ENCODE measurements at places on chromosomes 6 and 20.

DNA sequence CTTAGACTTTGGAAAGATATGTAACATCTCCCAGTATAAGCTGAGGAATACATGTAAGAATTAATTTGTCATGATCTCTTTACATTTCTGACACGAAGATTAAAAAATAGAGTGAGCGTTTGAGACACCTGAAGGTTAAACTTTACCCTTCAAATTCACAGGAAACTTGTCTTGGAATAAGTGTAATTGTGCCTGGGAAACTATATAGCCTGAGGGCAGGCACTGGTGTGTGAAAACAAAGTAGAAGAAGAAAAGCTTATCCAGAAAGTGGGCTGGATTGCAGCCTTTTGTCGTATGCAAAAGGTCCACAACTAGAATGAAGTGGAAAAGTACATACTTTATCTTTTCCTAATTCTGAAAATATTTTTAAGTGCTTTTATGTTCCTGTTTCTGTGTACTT lies 275.7 kb upstream of the TCF21 start:
- DNase-seq: no peak

GRCh38 chr6:69913361-69913760 lies 47.0 kb downstream of the COL19A1 start:
- no peak for DNase-seq

GRCh38 chr6:17038316-17038715 lies 63.5 kb upstream of the STMND1 start:
- DNase-seq: no peak

DNA sequence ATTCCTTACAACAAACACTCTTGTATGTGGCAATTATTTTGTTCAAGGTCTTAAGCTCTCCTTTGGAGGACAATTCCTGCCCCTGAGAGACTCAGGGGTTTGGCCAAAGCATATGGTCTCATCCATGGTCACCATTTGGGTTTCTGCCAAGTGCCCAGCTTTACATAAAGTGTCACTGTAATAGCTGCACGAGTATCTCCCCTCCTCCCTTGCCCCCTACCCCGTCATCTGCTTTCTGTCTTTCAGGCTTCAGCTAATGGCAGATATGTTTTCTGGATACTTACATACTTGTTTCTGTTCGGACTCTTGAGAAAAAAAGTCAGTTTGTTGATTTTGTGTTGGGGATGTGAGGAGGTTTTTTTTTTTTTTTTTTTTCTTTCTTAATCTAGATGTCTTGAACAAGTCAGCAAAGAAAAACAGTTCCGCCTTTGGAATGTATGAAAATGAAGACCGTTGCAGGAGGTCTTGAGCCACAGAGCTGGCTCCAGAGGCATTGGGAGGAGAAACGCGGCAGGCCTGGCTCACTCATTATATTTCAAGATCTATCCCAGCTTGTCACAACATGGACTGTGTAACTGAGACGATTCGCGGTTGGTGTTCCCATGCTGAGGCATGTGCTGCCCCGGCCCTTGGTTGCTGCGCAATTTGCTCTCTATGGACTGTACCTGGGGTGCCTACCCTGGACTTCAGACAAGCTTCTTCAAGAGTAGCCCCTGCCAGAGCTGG lies 32.6 kb upstream of the STX16 start:
- DNase-seq: no peak

GRCh38 chr6:160714731-160715316 lies 12.8 kb downstream of the PLG start:
- no peak for DNase-seq

DNA sequence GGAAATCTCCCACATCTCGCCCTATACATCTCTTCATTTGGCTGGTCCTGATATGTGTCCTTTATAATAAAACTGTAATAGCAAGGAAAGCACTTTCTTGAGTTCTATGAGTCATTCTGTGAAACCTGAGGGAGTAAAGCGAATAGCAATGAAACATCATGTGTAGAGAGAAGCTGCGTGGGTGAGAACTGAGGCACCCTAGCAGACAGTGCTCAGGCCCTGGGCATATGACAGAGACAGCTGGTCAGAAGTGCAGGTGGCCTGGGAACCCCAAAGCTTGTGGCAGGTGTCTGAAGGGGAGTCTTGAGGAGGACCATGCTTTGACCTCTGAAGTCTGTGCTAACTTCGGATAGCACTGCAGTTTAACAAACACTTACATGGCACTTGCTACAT lies 1.3 kb upstream of the BLOC1S5 start:
- DNase-seq: no peak

DNA sequence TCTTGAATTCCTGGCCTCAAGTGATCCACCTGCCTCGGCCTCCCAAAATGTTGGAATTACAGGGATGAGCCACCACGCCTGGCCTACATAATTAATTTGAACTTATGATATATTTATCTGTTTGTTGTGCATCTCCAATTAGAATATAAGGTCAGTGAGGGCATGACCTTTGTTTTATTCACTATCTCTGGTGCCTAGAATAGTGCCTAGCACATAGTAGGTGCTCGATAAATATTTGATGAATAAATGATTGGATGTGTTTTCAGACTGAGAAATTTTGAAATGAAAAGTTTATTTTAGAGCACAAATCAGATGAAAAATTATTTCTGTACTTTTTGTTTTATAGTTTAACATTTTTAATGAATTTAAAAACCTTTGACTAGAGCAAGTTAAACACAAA lies 19.4 kb upstream of the VEGFA start:
- no peak for DNase-seq

DNA sequence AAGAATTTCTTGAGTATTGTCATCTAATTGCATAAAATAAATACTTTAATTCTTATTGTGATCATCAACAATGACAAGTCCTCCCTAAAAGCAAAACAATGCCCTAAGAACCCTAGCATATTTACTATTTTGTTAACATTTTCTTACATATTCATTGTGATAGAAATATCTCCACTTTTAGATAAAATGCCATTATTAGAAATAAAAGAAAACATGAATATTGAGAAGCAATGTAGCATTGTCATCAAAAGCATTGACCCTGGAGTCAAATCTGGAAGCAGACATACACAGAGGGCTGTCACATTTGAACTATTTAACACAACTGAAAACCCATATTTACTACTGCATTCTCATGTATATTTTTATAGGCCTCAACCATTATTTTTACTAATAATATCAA lies 257.7 kb downstream of the SYNE1 start:
- no peak for DNase-seq

DNA sequence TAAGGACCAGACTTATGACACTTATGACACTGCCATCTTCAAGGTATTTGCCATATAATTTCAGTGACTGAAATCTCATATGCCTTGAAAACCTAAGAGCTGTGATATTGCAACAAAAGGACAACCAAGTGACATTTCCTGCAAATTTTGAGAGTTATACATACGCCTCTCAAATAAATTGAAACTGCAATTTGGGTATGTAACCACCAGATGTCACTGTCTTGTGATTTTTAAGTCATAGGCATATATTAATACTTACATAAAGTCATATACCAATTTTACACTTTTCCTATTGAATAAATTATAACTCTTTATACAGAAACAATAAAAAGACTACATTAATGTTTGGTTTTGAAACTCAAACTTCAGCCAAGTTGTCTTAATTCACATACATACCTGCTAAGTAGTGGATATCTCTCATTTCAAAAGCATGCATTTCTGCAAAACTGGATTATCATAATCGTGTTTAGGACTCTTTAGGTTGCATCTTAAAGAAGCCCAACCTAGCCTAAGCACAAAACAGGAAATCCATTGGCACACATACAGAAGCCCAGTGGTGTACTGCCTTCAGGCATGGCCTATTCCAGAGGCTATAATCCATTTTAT lies 180.2 kb downstream of the PACRG start:
- DNase-seq: peak; percentile 43

- no peak for DNase-seq
These were observed 3.5 kb upstream of the GHRH start for GRCh38 chr20:37265152-37265551.

GRCh38 chr20:56761393-56761792 lies 132.3 kb downstream of the TFAP2C start:
- no peak for DNase-seq

GRCh38 chr6:76565932-76566331 lies 493.5 kb upstream of the IMPG1 start:
- no peak for DNase-seq

GRCh38 chr20:33211817-33212424 lies 5.2 kb upstream of the BPIFA3 start:
- peak; percentile 1 for DNase-seq

DNA sequence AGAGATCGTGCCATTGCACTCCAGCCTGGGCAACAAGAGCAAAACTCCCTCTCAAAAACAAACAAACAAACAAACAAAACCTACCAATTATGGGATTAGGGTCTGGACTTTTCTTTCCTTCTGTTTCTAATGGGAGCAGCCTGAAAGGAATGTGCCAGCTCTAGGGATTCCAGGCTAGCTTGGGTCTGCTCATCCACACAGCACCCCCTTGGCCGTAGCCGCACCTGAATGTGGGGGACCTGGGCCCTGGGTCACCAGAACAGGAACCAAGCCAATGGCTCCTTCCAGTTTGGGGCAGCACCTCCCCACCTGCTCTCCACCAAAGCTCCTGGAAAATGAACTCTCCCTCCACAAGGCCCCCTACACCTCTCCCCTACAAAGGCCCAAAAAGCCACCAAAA lies 6.7 kb downstream of the CTSZ start:
- no peak for DNase-seq

- DNase-seq: no peak
These were observed 668.1 kb downstream of the RFPL4B start for GRCh38 chr6:113015249-113015648.

DNA sequence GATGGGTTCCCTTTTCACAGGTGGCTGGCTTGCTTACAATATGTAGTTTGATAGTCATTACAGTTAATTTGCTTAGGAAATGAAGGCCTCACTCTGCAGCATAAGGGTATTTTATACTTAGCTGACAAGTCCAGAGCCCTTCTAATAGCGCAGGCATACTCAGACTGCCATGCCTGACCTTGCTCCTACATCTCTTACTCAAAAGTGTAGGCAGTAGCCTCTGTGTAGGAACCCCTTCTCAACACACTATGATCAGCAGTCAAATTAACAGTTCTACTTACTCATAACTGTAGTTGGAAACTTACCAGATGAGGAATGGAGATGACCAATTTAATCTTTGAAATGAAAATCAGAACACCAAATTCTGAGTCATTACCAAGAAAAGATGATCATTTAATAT lies 373.5 kb downstream of the TBC1D32 start:
- no peak for DNase-seq

DNA sequence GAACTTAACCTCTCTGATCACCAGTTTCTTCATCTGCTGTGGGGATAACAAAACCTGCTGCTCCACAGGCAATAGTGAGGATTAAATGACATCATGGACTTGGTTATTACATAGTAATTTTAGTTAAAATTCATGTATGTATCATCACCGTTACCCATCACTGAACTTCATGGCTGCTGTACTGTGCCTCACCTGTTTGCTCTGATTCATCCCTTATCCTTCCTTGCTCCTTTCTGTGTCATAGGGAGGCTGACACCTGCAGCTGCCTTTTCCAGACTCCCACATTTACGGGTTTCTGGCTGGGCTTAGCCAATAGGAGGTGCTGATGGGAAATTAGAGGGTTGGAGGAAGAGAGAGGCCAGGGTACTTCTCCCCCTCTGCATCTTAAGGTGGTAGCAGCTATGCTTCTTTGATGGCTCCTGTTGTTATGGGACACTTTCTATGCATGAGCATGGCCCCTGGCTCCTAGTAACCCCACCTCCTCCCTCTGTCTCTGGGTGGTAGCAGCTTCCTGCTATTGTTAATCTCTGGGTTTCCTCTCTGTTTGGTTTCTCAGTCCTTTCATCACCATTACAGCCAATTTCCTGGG lies 332.1 kb downstream of the DHX35 start:
- DNase-seq: no peak

DNA sequence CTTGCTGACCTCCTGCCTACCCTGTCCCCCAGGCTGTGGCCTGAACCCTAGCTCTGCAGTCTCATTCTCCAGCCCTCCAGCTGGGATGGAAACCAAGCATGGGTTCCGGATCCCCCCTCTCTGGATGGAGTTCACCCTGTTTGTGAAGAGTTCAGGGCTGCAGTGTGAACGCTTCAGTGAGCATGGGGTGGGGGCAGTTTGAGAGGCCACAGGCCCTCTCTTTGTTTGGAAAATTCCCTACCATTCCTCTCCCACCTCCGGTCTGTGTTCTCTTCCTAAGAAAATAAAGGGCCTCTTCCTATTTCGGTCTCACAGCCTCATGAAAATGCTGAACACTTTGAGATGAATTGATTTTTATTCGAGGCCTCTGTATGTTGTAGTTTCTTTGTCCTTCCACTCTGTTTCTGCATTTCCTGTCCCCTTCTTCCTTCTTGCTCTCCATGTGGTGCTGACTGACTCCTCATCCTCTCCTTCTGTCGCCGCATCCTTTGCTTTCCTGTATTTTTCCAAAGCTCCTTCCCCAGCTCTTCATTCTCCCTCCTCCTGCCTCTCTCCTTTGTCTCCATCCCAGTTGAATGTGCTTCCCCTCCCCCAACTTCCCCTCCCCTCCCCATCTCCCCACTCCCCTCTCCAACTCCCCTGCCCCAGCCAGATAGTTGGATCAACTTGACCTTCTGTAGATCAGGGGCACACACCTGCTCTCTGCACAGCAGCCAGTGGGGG lies 2.4 kb upstream of the KCNK5 start:
- DNase-seq: no peak

- DNase-seq: no peak
These were observed 297.5 kb downstream of the ADGB start for GRCh38 chr6:146896062-146896813.

- no peak for DNase-seq
These were observed 115.3 kb downstream of the RTN4IP1 start for GRCh38 chr6:106513808-106514582.

DNA sequence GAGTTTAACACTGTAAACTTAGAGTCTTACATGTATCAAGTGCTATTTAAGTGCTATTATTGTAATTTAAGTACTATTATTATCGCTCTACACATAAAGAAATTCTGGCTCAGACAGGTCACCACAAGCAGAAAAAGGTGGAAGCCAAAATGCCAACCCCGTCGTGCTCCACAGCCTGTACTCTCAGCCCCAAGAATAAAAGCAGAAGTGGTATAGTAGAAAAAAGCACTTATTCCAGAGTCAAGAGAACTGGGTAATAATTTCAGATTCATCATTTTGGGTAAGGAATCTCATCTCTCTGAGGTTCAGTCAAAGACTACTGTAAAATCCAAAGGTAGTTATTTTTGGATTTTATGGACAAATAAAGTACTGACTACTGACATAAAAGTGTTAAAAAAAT lies 943 bp downstream of the ZUP1 start:
- DNase-seq: no peak

GRCh38 chr6:100381111-100381510 lies 83.6 kb downstream of the SIM1 start:
- no peak for DNase-seq

Measured in HFF-Myc (cell line).